ENCODE measurements at places on chromosomes 1 and 21.

DNA sequence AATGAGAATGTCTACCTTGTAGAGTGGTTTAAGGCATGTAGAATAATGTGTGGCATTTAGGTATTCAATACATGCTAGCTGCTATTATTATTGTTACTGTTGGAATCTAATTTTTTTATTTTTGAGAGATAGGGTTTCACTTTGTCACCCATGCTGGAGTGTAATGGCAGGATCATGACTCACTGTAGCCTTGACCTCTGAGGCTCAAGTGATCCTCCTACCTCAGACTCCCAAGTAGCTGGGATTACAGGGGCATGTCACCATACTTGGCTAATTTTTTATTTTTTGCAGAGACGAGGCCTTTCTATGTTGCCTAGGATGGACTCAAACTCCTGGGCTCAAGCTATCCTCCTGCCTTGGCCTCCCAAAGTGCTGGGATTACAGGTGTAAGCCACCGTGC lies 61.9 kb downstream of the EPB41 start:
- DNase-seq: no peak

- DNase-seq: no peak
These were observed 72.8 kb downstream of the CD2 start for GRCh38 chr1:116826818-116827606.

DNA sequence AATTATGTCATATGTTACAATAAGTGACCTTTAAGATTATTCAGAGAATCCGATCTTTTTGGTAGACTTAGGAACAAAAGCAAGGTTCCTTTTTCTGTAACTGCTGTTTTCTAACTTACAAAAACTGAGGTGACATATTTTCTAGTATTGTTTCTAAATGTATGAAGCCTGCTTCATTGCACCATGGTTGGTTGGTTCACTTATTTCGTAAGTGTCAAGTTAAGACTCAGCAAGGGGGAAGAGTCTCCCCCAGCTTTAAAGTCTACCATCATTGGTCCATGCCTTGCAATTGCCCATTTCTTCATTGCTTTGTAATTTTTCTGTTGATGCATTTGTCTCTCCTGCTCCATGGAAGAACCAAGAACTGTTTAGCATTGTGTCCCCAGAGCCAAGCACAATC lies 136.9 kb downstream of the DISC1 start:
- DNase-seq: no peak

DNA sequence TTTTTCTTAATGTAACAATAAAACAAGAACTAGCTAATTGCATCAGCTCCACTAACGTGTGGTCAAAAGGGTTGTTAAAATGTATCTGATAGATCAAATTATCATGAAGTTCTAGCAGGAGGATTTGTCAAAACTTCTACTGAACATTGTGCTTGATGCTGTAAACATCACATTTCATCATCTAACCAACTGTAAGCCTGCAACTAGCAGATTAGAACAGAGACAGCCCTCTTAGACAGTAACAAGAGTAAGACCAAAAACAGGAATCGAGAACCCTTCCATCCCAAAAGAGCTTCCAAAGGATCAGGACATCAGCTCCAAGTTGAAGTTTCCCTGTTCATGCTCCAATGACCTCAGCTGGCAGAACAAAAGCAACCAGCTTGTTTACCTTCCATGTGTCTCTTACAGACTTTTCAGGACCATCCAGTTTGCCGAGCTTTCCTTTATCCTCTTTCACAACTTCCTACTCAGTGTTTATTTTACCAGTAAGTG lies 44.6 kb downstream of the NIBAN1 start:
- no peak for DNase-seq

DNA sequence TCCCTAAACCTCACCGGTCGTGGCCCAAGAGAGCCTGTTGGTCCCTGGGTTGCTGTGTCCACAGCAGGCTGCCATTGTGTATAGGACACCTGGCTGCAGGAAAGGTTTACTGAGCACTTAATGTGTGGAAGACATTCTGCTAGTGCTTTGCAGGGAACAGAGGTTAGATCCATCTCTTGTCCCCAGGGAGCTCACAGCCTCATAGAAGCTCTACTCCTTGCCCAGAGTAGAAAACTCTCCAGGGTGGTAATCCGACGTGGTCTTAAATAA lies 16.9 kb upstream of the ALPL start:
- DNase-seq: peak; percentile 27

DNA sequence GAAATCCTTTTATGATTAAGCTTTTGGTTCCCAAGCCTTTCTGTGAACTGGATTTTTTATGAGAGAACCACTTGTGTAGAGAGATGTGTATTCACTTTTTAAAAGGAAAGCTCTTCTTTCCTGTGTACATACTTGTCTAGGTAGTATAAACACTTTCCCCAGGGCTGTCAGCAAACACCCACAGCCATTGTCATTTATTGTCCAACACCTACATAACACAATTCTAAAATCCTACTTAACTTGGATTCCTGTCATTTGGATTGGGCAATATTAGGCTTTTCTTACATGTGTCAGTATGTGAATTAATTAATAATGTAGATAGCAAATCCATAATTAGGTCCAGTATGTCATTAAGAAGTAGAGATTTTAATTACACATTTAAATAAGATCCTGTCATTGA lies 12.3 kb downstream of the DDX20 start:
- DNase-seq: no peak

DNA sequence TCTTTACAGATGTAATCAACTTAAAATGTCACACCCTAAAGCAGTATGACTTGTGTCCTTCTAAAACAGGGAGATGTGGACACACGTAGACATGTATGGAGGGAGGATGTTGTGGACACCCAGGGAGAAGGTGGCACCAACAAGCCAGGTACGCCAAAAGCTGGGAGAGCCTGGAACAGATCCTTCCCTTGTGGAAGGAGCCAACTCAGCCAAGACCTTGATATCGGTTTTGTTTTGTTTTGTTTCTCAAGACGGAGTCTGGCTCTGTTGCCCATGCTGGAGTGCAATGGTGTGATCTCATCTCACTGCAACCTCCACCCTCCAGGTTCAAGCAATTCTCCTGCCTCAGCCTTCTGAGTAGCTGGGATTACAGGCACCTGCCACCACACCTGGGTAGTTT lies 45.6 kb downstream of the CHAF1B start:
- DNase-seq: no peak

- no peak for DNase-seq
These were observed 121.5 kb downstream of the PLPP3 start for GRCh38 chr1:56457756-56458375.

- DNase-seq: no peak
These were observed 47.4 kb upstream of the EXO1 start for GRCh38 chr1:241800640-241801039.

DNA sequence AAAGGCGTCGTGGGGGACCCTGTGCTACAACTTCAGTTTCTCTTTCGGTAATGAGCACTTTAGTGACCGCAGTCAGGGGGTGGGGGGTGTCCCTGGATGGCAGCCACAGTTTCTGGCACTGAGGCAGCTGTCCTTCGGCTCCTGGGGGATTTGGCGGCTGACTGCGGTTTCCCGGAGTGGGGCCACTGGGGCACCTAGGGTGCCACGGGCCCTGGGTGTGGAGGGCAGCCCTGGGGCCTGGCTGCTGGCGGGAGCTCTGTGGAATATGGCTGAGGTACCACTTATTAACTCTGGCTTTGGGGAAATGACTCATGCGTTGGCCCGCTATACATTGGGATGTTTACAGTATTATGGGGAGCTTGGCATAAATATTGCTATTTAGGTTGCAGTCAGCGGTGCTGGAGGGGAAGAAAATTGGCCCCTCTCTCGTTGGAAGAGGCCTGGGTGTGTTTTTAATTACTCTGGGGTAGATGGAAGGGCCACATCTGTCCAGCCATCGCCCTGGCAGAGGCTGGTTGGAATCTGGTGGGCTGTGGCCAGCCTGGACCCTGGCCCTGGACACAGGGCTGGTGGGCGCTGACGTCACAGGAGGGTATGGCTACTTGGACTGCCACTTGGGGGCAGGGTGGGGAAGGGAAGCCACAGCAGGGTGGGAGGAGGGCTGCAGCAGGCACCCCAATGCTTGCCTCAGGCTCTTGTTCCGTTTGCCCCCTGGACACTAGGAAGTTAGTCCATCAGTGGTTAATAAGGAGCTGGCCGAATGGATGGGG lies 2.0 kb downstream of the EPHB2 start:
- no peak for DNase-seq

GRCh38 chr1:167484726-167485502 lies 33.4 kb downstream of the CD247 start:
- no peak for DNase-seq

DNA sequence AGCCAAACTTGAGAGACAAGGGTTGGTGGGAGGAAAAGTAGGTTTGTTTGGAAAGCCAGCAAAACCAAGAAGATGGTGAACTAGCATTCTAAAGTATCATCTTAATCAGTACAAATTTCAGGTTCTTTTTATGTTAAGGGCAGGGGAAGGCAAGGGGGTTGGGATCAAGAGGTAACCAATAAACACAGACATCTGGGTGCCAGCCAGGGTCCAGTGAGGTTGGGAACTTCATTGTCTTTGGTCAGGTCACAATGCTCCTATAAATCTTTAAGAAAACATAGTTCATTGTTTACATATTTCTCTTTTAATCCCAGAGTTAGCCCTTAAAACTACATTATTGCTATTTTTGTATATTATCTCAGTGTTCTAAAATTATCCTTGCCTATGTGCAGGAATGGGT lies 126.2 kb upstream of the NR5A2 start:
- DNase-seq: no peak

- DNase-seq: peak; percentile 19
These were observed 914 bp upstream of the ADGRB2 start for GRCh38 chr1:31765041-31765467.

GRCh38 chr1:66300280-66300971 lies 233.5 kb upstream of the SGIP1 start:
- no peak for DNase-seq

DNA sequence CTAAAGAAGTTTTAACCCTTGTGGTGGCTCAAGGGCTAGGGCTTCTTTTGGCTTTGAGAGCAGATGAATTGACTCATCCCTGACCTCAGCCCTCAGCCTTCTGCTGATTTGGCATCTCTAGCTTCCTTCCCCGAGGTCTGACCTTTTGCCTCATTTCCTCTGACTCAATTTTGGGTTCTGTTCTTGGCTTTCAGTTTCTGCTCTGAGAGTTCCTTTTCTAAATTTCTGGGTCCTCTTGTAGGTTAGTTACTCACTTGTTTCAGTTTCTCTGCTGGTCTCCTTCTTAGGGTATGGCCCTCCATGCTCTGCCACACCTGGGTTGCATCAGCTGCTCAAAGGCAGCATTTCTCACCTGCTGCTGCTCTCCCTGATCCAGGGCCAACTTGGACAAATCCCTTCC lies 19.4 kb downstream of the PDE4B start:
- no peak for DNase-seq

DNA sequence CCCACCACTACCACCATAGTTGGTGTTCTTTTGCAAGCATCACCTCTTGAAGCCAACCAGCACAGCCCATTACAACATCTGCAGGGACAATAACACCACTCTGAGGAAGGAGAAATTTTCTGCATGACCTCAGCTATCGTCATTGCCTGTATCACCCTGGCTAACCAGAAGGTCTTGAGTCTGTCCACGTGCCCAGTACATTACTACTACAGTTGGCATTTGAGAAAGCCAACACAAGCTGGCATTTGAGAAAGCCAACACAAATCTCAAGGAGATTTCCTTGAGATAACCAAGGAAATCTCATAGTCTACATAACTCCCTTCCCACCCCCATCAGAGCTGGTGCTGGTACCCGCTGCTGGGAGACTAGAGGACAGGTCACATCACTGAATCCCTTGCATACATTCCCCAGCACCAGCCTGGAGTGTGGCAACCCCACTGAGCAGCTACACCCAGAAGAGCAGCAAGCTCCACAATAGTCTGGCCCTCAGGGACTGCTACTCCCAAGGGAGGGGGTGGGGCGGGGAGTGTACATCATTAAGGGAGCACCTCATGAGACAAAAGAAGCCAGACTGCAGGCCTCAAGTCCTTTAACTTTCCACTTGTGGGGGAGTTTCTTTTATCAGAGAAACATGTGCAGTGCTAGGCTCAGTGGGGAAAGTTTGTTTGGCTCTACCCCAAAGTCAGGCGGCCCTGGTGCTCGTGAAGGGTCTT lies 46.0 kb upstream of the GUCA2A start:
- DNase-seq: no peak

DNA sequence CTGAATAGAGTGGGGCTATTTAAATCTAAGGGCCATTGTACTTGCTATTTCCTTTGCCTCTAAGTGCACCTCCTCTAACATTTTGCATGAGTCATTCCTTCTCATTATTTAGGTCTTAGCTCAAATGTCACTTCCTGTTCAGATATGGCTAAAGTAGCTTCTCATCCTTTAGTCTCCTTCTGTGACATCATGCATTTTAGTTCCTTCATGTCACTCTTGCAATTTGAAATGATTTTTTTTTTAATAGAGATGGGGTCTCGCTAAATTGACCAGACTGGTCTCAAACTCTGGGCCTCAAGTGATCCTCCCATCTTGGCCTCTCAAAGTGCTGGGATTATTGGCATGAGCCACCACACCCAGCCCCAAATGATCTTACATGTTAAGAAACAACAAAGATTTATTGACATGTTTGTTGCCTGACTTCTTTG lies 6.6 kb downstream of the TBX19 start:
- no peak for DNase-seq

DNA sequence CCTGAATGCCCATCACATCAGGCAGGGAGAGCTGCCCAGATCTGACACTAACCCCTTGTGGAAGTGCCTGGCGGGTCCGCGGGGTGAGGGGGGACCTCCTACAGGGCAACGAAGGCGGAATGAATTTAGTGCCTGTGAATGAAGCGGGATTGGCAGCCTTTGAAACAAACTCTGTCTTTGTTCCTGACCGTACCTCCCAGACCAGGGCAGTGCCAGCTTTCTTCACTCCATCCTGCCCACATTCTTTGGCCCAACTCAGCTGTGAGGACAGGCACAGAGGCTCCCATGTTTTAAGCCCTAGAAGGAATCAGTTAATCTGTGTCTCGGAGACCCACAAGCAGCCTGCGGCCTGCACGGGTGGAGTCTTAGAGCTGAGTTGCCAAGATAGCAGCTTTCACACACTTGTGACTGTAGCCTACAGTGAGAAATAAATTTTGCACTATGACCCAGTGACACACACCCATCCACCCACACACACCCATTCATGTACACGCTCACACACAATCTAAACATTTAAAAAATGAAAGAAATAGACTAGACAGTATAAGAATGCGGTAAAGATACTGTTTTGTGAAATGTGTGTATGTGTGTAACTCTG lies 60.1 kb upstream of the USP24 start:
- no peak for DNase-seq

GRCh38 chr1:232628335-232629249 lies 1.3 kb downstream of the SIPA1L2 start:
- no peak for DNase-seq

- no peak for DNase-seq
These were observed 62.3 kb downstream of the OPTC start for GRCh38 chr1:203556047-203556851.

- DNase-seq: no peak
These were observed 134.4 kb upstream of the PRDX6 start for GRCh38 chr1:173342736-173343135.

DNA sequence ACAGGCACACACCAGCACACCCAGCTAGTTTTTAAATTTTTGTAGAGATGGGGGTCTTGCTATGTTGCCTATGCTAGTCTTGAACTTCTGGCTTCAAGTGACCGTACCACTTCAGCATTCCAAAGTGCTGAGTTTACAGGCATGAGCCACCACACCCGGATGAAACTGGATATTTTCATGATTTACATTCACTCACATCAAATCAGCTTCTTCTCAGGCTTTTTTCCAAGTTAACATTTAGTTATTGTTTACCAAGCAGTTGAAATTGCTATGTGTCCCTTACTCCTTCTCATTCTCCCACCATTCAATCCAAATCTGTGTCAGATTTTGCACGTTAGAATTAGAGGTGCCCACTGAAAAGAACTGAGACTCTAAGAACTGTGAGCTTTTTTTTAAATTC lies 18.4 kb downstream of the RIT1 start:
- no peak for DNase-seq

Measured in NCI-H1930 (cell line).